ENCODE measurements at places on chromosomes 7 and 10.
A peak's percentile ranks its signal among the peaks of the same experiment; 100 is the strongest.

- DNase-seq = no peak
These were observed 298.5 kb downstream of the GLRX3 start for GRCh38 chr10:130434446-130435385.

DNA sequence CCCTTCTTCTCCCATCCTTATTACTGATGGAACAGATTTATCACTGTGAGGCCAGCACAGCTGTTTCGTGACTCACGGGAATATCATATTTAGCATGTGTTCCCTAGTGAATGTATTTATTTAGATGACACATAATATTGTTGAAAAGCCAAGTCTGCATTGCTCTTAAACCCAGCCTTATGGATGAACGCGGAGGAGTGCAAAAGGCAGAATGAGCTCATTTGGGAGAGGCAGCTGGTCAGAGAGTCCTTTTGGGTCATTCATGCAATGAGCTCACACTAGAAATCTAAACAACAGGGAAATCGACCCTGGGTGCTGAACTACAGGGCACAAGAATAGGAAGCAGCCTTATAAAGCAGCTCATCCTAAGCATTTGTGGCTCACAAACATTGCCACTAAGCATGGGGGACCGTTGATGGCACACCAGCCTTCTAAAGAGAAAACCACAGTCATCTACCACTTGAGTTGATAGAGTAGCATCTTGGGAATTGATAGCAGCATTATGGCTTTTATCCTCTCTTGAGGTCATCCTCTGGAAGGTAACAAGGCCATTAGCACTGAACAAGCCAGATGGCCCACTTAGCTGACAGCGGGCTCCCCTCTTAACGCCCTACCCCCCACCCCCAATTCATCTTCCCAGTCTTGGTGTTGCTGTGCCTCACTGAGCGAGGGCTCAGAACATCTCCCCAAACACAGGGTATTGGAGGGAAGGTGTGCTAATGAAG lies 32.9 kb upstream of the SDK1 start:
- no peak for DNase-seq

GRCh38 chr10:17585016-17585415 lies 32.2 kb downstream of the HACD1 start:
- no peak for DNase-seq

- DNase-seq = no peak
These were observed 594.8 kb upstream of the FZD8 start for GRCh38 chr10:36236931-36237330.

GRCh38 chr10:102859911-102860310 lies 5.9 kb downstream of the BORCS7 start:
- DNase-seq = no peak

DNA sequence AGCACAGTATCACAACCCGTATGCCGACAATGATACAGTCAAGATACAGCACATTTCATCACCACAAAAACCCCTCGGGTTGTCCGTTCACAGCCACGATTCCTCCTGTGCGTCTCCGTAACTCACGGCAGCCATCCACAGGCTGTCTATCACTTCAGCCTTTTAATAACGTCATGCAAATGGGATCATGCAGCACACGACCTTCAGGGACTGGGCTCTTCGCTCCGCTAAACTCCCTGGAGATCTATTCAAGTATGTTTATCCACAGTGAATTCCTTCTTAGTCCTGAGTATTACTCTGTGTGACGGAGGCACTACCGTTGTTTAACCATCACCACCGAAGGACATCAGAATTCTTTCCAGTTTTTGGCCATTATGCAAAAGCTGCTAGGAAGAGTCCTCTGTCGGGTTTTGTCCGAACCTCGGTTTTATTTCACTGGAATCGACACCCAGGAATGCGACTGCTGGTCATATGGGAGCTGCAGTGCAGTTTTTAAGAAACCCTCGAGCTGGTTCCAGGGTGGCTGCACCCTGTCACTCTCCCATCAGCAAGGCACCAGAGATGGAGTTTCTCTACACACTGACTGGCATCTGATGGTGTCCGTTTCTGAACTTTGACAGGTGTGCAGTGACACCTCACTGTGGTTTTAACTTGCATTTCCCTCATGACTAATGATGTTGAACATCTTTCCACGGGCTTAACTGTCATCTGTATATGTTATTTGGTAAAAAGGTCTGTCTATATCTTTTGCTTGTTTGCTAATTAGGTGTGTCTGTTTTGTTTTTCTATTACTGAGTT lies 193.6 kb downstream of the MAD1L1 start:
- DNase-seq = no peak

- DNase-seq = no peak
These were observed 118.9 kb upstream of the NRP1 start for GRCh38 chr10:33453081-33454025.

GRCh38 chr10:112721080-112721698 lies 228.9 kb upstream of the TCF7L2 start:
- peak; percentile 45 for DNase-seq

DNA sequence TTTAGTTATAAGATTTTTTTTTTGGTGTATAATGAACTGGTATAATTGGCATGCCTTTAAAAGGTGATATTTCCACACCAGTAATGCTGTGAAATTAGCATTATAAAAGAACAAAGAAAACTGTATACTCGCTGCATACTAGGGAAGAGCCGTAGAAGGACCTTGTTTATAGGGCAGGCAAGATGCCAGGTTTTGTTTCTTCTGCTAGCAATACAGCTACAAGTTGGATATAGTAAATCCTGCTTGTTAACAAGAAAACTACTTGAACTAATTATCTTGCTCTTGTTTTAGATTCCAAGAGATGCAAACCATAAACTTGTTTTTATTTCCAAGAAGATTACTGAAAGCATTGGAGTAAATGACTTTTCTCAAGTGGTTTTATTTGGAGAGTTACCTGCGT lies 1.9 kb downstream of the DNAH11 start:
- no peak for DNase-seq

- no peak for DNase-seq
These were observed 11.7 kb downstream of the TRPV6 start for GRCh38 chr7:142873871-142874270.

DNA sequence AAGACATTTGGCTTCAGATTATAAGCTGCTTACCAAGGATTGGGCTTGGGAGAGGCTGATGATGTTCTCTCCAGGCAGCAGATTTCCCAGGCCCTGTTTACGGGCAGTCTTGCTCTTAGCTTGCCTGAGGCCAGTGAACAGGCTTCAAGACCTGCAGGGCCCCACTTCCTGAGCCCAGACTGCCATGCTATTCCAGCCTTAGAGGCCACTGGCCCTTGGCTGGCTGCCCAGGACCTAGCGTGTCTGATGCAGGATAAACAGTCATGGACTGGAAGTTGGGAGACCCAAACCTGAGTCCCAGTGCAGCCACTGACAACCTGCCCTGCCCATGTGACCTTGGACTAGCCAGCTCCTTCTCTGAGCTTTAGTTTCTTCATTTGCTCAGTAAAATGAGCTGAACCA lies 2.9 kb downstream of the PRXL2A start:
- no peak for DNase-seq

GRCh38 chr7:112452102-112452888 lies 2.0 kb downstream of the IFRD1 start:
- no peak for DNase-seq

DNA sequence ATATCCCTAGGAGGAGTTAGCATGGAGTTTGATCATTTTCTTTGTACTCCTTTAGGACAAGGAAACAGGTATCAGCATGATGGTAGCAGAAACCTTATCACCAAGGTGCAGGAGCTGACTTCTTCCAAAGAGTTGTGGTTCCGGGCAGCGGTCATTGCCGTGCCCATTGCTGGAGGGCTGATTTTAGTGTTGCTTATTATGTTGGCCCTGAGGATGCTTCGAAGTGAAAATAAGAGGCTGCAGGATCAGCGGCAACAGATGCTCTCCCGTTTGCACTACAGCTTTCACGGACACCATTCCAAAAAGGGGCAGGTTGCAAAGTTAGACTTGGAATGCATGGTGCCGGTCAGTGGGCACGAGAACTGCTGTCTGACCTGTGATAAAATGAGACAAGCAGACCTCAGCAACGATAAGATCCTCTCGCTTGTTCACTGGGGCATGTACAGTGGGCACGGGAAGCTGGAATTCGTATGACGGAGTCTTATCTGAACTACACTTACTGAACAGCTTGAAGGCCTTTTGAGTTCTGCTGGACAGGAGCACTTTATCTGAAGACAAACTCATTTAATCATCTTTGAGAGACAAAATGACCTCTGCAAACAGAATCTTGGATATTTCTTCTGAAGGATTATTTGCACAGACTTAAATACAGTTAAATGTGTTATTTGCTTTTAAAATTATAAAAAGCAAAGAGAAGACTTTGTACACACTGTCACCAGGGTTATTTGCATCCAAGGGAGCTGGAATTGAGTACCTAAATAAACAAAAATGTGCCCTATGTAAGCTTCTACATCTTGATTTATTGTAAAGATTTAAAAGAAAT lies 4.8 kb downstream of the BAMBI start:
- DNase-seq = no peak

GRCh38 chr10:71663311-71663710 lies 56.3 kb downstream of the C10orf105 start:
- no peak for DNase-seq

DNA sequence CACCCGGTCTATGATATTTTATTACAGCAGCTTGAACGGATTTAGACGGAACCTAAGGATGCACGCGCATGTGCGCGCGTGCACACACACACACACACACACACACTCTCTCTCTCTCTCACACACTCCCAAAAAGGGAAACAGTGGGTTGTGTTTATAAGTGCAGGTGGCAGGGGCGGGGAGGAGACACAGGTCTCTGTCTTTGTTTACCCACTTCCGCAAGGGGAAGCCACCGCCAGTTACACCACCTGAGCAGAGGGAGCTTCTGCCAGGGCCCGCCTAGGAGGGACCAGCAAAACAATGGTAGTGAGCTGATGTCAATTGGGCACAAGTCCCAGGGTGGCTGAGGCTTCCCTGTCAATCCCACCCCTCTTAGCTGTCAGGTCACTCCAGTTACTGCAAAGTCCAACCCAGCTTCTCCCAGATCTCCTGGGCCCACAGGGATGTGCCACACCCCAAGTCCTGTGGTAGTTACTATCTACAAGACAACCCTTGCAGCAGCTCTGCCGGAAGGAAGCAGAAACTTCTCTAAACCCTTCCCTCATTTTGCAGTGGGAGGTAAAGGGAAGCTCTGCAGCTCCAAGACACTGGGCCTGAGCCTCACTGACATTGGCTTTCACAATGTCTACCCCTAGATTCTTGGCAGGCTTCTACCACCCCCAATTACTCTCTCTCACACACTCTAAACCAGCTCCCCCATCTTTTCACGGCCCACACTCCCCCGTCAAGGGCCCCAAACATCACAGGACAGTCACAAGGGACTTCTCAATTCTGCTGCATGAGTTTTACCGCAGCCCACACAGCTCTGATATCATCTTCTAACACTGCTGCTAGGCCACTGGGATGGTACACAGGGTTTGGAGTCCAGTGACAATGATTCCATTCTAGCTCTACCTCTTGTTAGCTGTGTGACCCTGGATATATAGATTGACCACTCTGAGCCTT lies 17.6 kb downstream of the ANXA11 start:
- peak; percentile 81 for DNase-seq

GRCh38 chr7:116164552-116165306 lies 45.6 kb upstream of the TES start:
- no peak for DNase-seq

DNA sequence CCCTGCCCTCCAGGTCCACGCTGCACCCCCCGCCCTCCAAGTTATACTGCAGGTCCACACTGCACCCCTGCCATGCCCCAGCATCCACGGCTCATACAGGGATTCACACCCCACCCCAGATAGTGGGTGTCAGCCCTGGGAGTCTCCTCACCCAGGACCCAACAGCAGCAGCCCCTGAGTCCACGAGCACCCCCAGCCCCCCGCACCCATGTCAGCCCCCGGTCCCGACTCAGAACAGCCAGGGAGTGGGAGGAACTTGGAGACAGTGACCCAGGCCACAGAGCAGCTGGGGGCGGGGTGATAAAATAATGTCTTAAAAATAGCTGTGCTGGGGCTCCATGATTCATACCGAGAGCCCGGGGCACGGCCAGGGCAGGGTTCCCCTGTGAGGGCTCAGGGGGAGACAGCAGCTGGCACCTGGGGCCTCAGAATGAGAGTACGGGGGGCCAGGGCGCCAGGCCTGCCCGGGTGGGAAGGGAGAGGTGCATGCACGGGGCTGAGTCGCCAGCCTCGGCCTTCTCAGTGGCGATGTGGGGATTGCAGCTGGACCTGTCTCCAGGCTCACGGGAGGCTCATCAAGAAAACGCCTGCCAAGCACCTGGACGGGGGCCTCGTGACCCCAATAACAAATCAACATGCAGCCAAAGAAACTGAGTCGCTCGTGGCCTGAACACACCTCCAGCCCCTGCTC lies 29.8 kb downstream of the ADAP1 start:
- DNase-seq = peak; percentile 37

- DNase-seq = no peak
These were observed 62.2 kb upstream of the USP6NL start for GRCh38 chr10:11673346-11674280.

- no peak for DNase-seq
These were observed 43.8 kb downstream of the VWC2 start for GRCh38 chr7:49817279-49817678.

GRCh38 chr7:105429746-105430612 lies 41.3 kb upstream of the SRPK2 start:
- peak; percentile 67 for DNase-seq

- DNase-seq = no peak
These were observed 1.7 kb upstream of the ST7 start for GRCh38 chr7:116951366-116952292.

- peak; percentile 8 for DNase-seq
These were observed 652 bp downstream of the ATOH7 start for GRCh38 chr10:68231106-68231816.

DNA sequence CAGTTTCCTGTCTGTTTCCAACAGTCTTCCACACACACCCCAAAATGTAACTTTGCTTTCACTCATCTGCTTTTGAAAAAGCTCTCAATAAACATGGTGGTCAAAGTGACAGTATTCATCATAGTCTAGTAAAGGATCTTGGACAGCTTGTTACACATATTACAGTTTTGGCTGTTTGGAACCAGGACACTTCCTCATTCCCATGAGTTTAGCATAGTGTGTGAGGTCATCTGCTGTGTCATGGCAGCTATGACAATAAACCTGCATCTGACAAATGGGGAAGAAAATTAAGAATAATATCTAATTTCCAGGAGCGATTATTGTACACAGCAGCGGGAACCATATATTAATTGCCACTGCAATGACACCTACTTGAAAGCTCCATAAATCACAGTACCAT lies 184.3 kb upstream of the SLC26A5 start:
- DNase-seq = no peak

GRCh38 chr7:66423729-66424128 lies 205.0 kb upstream of the KCTD7 start:
- no peak for DNase-seq

- no peak for DNase-seq
These were observed 360.5 kb upstream of the GALNT17 start for GRCh38 chr7:70771451-70771850.

- DNase-seq = no peak
These were observed 120.3 kb downstream of the VIPR2 start for GRCh38 chr7:159024280-159024951.

GRCh38 chr7:17618652-17618974 lies 320.2 kb downstream of the AHR start:
- no peak for DNase-seq

Data from CD4-positive, alpha-beta T cell treated with Interferon alpha-2 for 1 hour (primary cell).